ENCODE measurements at places on chromosomes 7 and 10. TPM values are rescaled to one million over a fixed set of nuclear protein-coding genes. Genes with fewer than 3 reads are reported as not detected.
A peak's percentile ranks its signal among the peaks of the same experiment; 100 is the strongest.

The DLX5 gene
- total RNA-seq: 0.48 TPM

GRCh38 chr10:132508581-132509443 lies 28.8 kb upstream of the INPP5A start:
- DNase-seq: no peak

DNA sequence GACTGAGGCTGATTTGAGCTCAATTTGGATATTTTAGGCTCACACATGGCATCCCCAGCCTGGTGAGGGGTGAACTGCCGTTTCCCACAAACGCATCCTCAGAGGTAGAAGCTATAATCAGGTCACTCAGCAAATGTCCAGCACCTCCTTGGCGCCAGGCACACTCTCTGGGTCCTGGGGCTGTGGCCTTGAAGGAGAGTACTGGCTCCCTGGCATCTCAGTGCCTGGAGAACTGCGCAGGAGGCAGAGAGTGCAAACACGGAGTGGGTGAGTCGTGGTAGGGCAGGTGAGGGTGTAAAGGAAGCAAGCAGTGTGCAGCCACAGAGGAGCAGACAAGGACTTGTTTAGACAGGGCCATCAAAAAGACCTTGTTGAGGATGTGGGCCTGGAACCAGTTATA lies 224.0 kb upstream of the ZNF32 start:
- DNase-seq: no peak

The MRLN gene
- total RNA-seq: not detected

The CCDC172 gene
- not detected for total RNA-seq

- DNase-seq: peak; percentile 47
Measured at GRCh38 chr7:155814316-155815276, 2.3 kb upstream of the SHH start.

DNA sequence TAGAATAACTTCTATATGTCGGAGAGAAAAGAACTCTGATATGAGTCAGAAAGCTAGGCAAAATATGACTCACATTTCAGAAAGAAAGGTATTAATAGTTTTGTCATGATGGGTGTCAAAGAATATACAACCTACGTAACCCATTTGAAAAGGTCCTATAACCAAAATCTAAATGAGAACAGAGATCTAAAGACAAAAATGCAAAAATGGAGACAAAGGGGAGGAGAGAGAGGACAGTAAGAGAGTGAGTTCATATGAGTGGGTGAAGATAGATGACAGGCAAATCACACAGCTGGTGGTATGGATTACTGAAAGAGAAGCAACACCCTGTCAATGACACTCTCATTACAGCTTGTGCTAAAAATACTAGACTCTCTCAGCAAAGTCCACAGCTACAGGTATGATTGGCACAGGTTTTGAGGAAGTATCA lies 25.6 kb downstream of the ANKMY2 start:
- DNase-seq: no peak

The TRPV6 gene
- not detected for total RNA-seq

- no peak for DNase-seq
Measured at GRCh38 chr7:114343949-114344708, 70.5 kb upstream of the FOXP2 start.

GRCh38 chr7:13656330-13656729 lies 333.1 kb downstream of the ETV1 start:
- DNase-seq: no peak

The GALNT17 gene
- total RNA-seq: not detected

DNA sequence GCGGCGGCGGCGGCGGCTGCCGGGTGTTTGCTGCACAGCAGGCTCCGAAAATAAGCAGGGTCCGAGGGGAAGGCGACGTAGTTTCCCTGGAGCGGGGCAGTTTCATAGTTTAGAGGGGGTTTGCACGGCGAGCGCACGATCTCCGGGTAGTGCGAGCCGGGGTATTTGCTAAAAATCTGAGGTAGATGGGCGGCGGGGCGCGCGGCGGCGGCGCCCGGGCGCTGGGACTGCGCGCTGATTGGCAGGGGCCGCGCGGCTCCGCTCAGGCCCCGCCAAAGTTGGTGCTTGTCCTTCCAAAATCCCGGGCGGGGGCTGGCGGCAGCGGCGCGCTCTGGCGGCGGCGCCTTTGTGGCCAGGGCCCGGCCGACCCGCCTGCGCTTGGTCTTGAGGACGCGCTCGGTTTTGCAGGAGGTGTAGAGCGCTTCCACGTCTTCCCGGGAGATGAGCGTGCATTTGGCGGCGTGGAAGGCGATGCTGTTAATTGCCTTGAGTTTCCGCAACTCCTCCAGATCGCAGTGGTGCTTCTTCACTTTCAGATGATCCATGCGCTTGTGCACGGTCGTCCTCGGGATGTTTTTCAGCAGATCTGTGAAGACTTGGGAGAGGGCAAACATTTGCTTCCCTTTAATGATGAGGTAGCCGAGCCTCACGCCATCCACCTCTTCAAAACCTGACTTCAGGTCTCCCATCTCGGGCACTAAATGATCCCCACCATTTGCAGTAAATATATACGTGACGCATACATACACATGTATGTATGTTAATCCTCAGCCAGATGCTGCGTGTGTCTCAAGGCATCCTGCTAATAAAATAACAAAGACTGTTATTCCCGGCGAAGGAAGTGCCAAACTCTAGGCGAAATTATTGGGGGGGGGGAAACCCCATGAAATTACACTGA lies 8.1 kb downstream of the SKIDA1 start:
- peak; percentile 77 for DNase-seq

The GPER1 gene
- total RNA-seq: 0.84 TPM

DNA sequence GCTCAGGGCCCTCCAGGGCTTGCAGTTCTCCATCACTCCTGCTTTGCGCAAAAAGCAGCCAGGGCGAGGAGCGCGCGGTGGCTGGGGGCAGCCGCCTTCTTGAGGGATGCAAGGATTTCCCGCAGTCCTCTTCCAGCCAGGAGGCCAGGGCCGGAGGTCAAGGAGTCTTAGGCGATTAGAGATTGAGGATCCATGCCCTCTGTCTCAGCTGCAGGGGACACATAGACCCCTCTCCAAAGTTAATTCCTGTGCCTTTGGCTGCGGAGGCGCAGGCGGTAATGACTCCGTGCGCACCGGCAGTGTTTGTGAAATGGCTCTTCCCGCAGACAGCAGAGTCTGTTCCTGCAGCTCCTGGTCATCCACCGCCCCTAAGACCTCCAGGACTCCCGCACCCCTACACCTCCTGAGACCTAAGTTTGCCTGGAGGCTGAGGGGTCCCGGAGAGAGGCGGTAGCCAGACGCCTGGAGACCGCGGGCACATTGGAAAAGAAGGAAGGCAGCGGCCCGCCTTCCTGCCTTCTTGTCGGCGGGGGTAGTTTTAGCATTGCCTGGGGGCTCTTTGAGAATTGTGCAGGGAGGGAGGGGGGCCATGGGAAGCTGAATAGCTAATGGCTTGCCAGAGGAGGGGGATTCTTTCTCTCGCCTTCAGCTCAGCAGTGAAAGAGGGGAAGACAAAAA lies 3.3 kb upstream of the NEUROG3 start:
- no peak for DNase-seq

GRCh38 chr7:125490167-125490566 lies 560.5 kb upstream of the POT1 start:
- DNase-seq: no peak

The IFIT1B gene
- not detected for total RNA-seq

DNA sequence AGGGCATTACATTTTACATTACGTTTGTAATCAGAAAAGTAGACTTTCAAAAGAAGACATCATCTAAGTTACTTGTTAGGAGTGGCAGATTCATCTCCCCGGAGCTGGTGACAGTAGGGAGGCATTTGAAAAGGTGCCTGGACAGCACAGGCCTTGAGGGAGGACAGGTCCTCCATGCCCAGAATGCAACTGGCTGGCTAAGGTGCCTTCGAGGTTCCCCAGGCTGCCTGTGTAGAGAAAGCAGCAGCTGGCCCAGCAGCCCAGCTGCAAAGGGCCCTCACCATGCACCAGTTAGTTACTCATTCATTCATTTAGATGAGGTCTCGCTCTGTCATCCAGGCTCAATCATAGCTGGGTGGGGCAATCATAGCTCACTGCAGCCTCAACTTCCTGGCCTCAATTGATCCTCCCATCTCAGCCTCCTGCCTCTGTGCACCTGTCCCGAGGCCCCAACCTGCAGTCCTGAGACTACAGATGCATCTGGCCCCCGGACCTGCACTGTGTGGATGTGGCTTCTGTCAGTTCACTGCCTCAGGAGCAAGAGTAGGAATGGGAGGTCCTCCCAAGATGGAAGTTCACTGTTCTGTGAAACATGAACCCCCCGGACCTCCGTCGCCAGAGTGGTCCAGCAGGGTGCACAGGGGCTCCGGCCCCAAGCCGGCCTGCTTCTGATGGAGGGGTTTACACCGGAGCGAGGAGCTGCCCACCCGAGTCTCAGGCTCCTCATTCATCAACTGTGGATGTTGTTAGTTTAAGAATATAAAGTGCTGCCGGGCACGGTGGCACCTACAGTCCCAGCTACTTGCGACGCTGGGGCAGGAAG lies 36.6 kb downstream of the PRKAG2 start:
- no peak for DNase-seq

DNA sequence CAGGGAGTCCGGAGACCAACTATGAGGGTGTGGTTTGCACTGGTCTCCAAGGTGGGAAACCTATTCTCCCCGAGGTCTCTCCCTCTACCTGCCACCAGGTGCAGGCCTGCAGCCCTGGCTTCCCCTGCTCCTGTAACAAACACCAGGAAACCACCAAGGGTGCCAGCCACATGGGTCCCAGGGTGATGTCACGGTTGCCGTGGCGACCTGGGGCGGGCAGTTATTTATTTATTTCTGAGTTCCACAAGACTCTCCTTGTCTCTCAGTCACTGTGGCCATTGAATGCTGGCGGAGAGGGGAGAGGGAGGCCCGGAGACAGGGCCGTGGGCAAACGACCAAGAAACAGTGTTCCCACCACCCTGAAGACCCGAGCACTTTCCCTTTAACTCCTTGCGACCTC lies 27.0 kb downstream of the MMD2 start:
- DNase-seq: peak; percentile 22

The ADRB1 gene
- total RNA-seq: not detected

DNA sequence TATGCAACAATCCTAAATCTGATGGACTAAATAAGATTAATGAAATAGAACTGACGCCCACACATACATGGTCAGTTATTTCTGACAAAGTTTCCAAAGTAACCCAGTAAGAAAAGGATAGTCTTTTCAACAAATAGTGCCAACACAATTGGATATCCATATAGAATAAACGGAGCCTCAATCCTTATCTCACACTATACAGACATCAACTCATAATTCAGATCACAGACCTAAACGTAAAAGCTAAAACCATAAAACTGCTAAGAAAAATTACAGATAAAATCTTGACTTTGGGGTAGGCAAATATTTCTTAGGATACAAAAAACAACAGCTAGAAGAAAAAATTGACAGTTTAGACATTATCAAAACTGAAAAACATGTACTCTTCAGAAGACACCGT lies 8.5 kb downstream of the CACUL1 start:
- no peak for DNase-seq

DNA sequence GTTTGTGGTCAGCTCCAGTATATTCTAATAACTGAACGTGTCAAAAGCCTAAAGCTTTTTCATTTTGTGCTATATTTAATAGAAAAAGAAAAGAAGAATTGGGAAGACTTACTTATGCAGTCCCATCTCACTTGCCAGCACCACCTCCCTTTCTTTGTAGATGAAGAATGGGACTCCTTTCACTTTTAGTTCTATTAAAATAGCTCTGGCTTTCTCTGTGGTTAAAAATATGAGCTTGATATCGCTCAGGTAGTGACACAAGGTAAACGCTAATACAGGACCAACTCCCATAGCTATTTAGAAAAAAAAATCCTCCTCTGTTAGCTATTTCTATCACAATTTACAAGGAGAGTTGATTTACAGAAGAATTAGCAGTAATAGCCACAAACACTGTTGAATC lies 176.8 kb downstream of the PDE1C start:
- no peak for DNase-seq

Data from RPMI7951 (cell line).